ENCODE measurements at places on chromosomes 7 and 10.

- no peaks in the 10 kb centered on the region for H3K36me3 ChIP-seq
- H3K4me3 ChIP-seq, result no peak overlapping the region
- DNase-seq, result no peak
- no peak overlapping the region for H3K27ac ChIP-seq
- H3K4me1 ChIP-seq, result peaks cover 13% of the 10 kb centered on the region
Observed at GRCh38 chr10:50286517-50286916, 35.2 kb upstream of the ASAH2 start.

- no peak overlapping the region for H3K4me3 ChIP-seq
- H3K27me3 ChIP-seq, result no peaks in the 10 kb centered on the region
- peaks cover 5% of the 10 kb centered on the region for H3K4me1 ChIP-seq
- no peak for DNase-seq
- H3K36me3 ChIP-seq, result peaks cover 6% of the 10 kb centered on the region
- H3K27ac ChIP-seq, result no peak overlapping the region
Observed at GRCh38 chr7:55618913-55619312, 46.6 kb upstream of the VOPP1 start.

DNA sequence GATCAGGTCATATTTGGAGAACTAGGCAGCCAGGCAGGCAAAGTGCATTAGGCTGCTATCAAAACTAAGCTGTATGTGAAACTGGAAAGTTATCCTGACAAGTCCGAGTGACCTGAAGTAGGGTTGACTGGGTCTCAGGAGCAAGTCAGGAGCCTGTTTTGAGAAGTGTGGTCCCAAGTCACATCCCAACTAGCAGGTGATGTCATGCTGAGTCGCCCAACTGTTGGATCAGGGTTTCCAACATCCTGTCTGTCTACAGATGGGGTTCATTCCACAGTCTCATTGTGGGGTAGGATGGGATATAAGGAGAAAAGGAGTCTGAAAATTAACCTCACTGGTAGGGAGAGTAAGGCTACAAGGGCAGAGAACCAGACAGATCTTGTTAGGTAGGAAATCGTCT, 27.0 kb downstream of the SLC26A4 start:
- no peaks in the 10 kb centered on the region for H3K36me3 ChIP-seq
- H3K4me3 ChIP-seq, result no peak overlapping the region
- peak; percentile 4 for DNase-seq
- H3K27me3 ChIP-seq, result no peaks in the 10 kb centered on the region
- H3K27ac ChIP-seq, result no peak overlapping the region

DNA sequence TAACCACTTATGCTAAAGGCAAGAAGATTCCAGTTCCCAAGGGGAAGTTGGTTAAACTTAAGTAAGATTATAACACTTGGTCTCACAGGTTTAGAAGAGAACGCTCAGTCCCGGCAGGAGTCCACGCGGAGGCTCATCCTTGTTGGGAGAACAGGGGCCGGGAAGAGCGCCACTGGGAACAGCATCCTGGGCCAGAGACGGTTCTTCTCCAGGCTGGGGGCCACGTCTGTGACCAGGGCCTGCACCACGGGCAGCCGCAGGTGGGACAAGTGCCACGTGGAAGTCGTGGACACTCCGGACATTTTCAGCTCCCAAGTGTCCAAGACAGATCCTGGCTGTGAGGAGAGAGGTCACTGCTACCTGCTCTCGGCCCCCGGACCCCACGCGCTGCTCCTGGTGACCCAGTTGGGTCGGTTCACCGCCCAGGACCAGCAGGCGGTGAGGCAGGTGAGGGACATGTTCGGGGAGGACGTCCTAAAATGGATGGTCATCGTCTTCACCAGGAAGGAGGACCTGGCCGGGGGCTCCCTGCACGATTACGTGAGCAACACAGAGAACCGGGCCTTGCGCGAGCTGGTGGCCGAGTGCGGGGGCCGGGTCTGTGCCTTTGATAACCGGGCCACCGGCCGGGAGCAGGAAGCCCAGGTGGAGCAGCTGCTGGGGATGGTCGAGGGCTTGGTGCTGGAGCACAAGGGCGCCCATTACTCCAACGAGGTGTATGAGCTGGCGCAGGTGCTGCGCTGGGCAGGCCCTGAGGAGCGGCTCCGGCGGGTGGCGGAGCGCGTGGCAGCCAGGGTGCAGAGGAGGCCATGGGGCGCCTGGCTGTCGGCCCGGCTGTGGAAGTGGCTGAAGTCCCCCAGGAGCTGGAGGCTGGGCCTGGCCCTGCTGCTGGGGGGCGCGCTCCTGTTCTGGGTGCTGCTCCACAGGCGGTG, 3.8 kb downstream of the GIMAP1 start:
- H3K4me3 ChIP-seq, result no peak overlapping the region
- DNase-seq, result no peak
- no peaks in the 10 kb centered on the region for H3K27me3 ChIP-seq
- H3K36me3 ChIP-seq, result no peaks in the 10 kb centered on the region

GRCh38 chr10:74652664-74653063, 173.7 kb upstream of the KAT6B start:
- H3K27me3 ChIP-seq, result no peaks in the 10 kb centered on the region
- no peak overlapping the region for H3K4me3 ChIP-seq
- DNase-seq, result no peak
- no peaks in the 10 kb centered on the region for H3K4me1 ChIP-seq

DNA sequence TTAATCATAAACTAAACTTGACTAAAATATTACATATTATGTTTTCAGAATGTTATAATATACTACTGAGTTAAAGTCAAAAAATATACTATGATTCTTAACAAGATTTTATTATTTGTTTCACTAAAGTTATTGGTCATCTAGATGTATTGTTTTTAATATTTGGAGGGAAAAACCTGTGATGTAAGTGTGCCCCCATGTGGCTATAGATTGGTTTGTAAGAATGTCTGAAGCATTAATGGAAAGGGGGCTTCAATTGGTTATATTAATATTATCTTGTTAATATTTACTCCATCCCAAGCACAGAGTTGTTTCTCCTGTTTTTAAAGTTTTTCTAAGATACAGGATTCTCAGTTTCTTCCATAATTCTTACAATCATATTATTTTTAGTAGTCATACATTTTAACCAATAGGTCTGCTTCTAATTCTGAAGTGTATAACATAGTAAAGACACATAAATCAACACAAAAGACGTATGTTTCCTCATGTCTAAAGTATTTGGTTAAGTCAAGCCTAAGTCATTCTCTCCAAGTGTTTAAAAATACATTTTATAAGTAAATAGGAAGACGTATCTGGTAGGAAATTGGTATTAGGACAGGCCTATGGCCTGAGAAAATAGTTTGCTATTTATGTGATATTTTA, 58.0 kb downstream of the GNAT3 start:
- no peaks in the 10 kb centered on the region for H3K36me3 ChIP-seq
- DNase-seq, result peak; percentile 7
- H3K27ac ChIP-seq, result no peak overlapping the region
- no peaks in the 10 kb centered on the region for H3K27me3 ChIP-seq
- H3K4me1 ChIP-seq, result peaks cover 31% of the 10 kb centered on the region
- no peak overlapping the region for H3K4me3 ChIP-seq

DNA sequence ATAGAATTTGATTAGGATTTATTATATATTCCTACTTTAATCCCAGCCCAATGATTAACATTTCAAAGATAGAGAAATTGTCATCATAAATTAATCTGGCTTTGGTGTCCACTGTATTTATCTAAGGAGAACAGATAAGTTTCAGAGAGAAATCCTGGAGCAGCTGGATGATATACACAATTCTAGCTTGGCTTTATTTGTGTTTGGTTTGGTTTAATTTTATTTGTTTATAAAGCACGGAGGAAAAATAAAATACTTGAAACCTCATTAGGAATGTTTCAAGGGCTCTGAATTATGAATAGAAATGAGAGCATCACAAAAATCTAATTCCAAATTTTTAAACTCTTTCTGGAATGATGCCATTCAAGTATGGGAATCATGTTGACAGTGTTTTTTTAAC, 42.1 kb downstream of the SEMA3D start:
- H3K27ac ChIP-seq, result no peak overlapping the region
- no peak overlapping the region for H3K4me3 ChIP-seq
- DNase-seq, result no peak
- H3K36me3 ChIP-seq, result no peaks in the 10 kb centered on the region
- peaks cover 19% of the 10 kb centered on the region for H3K4me1 ChIP-seq

DNA sequence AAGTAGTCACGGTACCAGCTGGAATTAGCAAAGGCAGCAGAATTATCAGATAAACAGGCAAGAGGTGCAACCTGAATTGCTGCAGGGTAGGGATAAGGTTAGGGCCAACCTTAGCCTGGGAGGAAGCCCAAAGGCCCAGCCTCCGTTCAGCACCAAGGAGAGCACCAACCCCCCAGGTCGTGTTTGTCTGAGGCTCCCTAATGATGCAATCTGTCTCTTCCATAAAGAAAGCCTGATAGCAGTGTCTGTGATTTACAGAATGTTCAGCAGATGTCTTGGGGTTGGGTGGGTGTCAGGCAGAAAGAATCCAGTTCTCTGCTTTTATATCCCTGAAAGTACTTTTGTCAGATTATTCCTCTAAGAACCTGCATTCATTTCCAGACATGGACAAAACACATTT, 328.4 kb upstream of the AOAH start:
- H3K4me3 ChIP-seq, result no peak overlapping the region
- H3K36me3 ChIP-seq, result no peaks in the 10 kb centered on the region
- DNase-seq, result no peak
- H3K27me3 ChIP-seq, result peaks cover 3% of the 10 kb centered on the region
- H3K4me1 ChIP-seq, result peaks cover 7% of the 10 kb centered on the region
- H3K27ac ChIP-seq, result no peak overlapping the region

DNA sequence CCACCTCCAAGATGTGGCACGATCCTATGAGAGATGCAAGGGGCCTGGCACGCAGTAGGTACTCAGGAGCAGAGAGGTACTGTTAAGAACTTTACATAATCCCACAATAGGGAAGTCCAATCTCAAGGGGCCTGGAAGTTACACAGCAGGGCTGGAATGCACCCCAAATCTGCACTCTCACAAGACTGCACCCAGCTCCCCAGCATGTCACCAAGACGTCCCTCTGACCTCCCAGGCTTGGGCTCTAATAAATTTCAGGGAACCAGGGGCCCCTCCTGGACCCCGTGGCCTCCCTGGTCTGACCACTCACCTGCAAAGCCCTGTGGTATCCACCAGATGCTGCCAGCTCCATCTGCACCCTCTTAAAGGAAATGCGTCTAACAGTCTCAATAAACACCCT, 94.9 kb downstream of the OAT start:
- no peak overlapping the region for H3K27ac ChIP-seq
- H3K36me3 ChIP-seq, result no peaks in the 10 kb centered on the region
- peaks cover 12% of the 10 kb centered on the region for H3K27me3 ChIP-seq
- peaks cover 10% of the 10 kb centered on the region for H3K4me1 ChIP-seq
- DNase-seq, result no peak

- no peaks in the 10 kb centered on the region for H3K4me1 ChIP-seq
- peak overlapping the region; percentile 22 for H3K27ac ChIP-seq
- H3K4me3 ChIP-seq, result no peak overlapping the region
Observed at GRCh38 chr10:49457686-49458085, 61.8 kb upstream of the DRGX start.

- no peaks in the 10 kb centered on the region for H3K4me1 ChIP-seq
- H3K36me3 ChIP-seq, result no peaks in the 10 kb centered on the region
- no peak for DNase-seq
- H3K4me3 ChIP-seq, result no peak overlapping the region
Observed at GRCh38 chr7:94683066-94683465, 27.1 kb upstream of the SGCE start.

DNA sequence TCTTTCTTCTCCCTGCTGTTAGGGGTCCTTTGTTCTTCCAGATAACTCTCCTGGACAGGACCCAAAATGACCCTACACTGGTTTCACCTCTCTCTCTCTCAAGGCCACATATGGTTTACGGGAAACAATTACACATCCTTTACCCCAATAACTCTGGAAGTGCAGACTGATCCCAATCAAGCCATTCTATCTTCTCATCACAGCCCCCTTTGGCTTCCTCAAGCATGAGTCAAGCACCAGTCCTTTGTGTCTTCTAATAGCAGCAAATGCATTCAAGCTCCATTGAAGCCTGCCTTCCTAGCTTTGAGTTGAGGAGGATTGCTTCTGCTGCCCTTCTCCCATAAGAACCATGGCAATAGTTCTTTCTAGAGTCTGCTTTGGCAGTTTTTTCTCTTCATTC, 20.2 kb downstream of the C10orf67 start:
- no peaks in the 10 kb centered on the region for H3K36me3 ChIP-seq
- no peak overlapping the region for H3K27ac ChIP-seq

- no peaks in the 10 kb centered on the region for H3K36me3 ChIP-seq
- no peaks in the 10 kb centered on the region for H3K4me1 ChIP-seq
- no peak overlapping the region for H3K4me3 ChIP-seq
- H3K27ac ChIP-seq, result no peak overlapping the region
- no peaks in the 10 kb centered on the region for H3K27me3 ChIP-seq
Observed at GRCh38 chr7:20503278-20503950, 112.1 kb upstream of the ABCB5 start.

DNA sequence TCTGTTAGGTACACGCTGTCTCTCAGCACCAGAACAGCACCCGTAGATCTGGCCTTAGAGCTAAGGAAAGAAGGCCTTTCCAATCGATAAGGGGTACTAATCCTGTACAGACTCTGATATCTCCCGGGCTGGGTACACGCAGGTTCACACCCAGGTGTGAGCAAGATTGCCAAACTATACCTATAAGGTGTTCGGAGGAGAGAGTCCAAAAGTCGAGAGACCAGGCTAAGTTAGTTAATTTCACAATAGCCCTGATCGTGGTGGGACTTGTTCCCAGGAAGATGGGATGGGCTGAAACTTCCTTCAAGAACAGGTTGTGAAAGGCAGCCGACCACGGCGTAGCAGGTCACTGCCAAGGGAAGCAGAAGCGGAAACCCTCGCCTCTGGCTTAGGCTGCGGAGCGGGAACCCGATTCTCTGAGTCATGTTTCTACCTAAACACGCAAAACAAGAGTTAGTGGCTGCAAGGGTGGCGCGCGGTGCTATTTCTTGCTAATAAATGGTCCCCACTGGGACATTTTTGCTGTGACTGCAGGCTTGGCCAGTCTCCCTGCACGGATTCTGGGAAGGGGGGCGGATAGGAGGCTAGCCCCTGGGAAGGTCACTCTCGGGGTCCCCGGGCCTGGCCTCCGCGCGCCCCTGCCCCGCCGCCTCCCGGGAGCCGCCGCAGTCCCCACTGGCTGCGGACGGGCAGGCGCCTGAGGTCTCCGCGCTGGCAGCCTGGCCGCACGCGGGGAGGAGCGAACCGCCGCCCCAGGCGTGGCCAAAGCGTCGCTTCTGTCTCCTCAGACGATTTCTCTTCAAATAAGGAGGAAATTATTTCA, 75.4 kb upstream of the PDSS1 start:
- no peak for DNase-seq
- H3K27ac ChIP-seq, result no peak overlapping the region
- peaks cover 11% of the 10 kb centered on the region for H3K27me3 ChIP-seq
- H3K4me3 ChIP-seq, result no peak overlapping the region
- H3K4me1 ChIP-seq, result no peaks in the 10 kb centered on the region

- H3K27ac ChIP-seq, result no peak overlapping the region
- H3K36me3 ChIP-seq, result no peaks in the 10 kb centered on the region
- H3K4me1 ChIP-seq, result peaks cover 18% of the 10 kb centered on the region
- DNase-seq, result no peak
Observed at GRCh38 chr10:80539421-80540031, 1.8 kb downstream of the SH2D4B start.

- H3K4me1 ChIP-seq, result peaks cover 10% of the 10 kb centered on the region
- no peak for DNase-seq
- H3K27ac ChIP-seq, result no peak overlapping the region
- H3K36me3 ChIP-seq, result peaks cover 10% of the 10 kb centered on the region
- H3K27me3 ChIP-seq, result no peaks in the 10 kb centered on the region
Observed at GRCh38 chr7:40870108-40870507, 735.3 kb downstream of the SUGCT start.
